Stimulated activated CD4-positive, alpha-beta T cell treated with anti-CD3 and anti-CD28 coated beads, Interleukin-4, amount 100 ng/mL, for 48 hours (primary cell): ENCODE measurements at places on chromosomes 12 and 14.

DNA sequence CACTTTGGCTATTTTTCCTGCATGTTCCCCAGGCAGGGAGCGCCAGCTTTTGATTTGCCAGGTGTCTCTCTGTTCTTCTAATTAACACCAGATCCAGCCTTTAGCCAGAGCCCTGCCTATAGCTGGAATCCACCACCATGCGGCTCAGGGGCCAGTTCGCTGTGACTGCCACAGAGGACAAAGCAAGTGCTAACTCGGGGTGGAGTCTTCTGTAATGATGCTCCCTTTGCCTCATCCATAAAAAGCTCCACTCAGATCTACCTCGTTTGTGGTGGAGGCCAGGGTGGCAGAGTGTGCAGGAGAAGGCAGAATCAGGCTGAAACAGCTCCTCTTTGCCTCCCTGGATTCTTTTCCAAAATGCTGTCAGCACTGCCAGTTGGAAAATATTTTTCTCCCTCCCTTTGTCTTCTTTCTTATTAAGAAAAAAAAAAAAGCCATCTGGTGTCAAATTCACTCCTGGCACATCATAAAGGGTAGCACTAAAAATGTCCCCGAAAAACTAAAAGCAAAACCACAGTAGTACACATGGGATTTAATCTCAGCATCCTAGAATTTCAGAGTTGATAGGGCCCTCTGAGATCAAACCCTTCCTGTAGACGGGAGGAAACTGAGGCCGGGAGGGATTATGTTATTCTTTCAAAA is 18.0 kb upstream of the CTDSP2 start:
- DNase-seq: no peak

GRCh38 chr12:62516927-62517326 is 50.3 kb downstream of the MON2 start:
- no peak for DNase-seq

- DNase-seq: no peak
Measured at GRCh38 chr14:35052637-35053036, 6.6 kb downstream of the FAM177A1 start.

GRCh38 chr12:32756476-32757066 is 874 bp upstream of the YARS2 start:
- no peak for DNase-seq

DNA sequence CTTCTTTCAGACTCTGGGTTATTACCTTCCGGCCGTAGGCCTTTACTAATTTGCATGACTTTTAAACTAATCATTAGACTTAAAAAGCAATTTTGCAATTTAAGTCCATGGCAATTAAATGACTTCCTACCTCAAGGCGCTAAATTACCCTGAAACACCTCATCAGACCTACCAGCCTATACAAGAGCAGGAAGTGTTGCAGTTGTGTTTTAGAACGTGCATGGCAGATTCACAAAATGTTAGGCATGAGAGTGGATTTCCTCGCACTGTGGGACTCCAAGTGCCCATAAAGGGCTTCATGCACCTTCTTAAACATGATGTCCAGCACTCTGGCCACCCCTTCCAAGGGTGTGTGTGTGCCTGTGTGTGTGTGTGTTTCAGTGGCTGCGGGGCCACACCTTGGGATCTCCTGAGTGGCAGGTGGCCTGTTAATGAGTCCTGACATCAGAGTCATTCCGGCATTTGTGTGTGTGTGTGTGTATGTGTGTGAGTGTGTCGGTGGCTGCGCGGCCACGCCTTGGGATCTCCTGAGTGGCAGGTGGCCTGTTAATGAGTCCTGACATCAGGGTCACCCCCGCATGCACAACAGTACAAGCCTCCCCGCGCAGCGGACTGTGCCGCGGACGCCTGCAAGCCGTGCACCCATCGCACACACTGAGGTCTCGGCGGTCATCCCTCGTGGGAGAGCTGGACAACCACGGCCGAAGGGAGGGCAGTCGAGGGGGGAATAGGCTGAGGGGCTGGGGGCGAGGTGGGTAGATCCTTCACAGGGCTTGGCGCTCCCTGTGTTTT is 900 bp downstream of the C2CD5 start:
- DNase-seq: peak; percentile 34

DNA sequence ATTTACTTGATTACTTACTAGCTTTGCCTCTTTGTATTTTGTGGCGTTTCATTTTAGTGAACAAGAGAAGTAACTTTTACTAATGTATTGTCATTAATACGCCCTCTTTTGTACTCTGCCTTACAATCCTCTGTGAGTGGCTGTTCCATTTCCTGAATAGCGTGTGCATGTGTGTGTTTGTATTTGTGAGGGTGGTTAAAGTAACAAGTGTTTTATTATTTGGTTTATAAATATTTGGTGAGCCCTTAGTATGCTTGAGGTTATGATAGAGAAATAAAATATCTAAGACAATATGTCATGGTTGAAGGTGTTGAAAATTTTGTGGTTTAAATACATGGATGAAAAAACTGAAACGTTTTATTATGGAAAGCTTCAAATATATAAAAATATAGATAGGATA is 71.7 kb upstream of the REP15 start:
- no peak for DNase-seq

- no peak for DNase-seq
Measured at GRCh38 chr12:46450279-46450748, 77.7 kb upstream of the SLC38A2 start.

DNA sequence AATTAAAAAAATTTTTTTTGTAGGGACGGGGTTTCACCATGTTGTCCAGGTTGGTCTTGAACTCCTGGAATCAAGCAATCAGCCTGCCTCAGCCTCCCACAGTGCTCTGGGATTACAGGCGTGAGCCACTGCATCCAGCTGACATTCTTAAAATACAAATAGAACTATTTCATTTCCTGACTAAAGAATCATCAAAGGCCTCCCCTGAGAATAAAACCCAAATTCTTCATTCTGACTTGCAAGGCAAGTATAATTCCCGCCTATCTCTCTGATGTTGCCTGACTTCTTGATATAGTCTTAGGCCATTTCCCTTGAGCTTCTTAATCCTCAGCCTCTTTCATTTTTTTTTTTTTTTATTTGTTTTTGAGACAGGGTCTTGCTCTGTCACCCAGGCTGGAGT is 4.4 kb upstream of the BICD1 start:
- no peak for DNase-seq

DNA sequence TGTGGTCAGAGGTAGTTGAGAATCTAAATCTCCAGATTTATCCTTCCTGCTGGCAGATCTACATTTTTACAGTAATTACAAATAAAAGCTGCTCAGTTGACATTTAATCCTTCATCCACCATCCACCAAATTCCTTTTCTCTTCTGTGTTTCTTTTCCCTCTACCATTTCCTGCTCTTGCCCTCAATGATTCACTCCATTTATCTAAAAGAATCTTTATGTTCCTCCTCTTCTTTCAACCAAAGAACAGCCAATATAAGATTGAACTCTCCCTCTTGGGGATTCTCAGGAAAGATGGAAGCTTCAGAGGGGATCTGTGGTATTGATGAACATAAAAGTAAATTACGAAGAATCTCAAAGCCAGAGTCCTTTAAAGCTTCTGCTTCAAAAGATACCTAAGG is 4.4 kb downstream of the MAP4K5 start:
- no peak for DNase-seq

GRCh38 chr12:1267243-1267642 is 276.2 kb downstream of the ERC1 start:
- no peak for DNase-seq

DNA sequence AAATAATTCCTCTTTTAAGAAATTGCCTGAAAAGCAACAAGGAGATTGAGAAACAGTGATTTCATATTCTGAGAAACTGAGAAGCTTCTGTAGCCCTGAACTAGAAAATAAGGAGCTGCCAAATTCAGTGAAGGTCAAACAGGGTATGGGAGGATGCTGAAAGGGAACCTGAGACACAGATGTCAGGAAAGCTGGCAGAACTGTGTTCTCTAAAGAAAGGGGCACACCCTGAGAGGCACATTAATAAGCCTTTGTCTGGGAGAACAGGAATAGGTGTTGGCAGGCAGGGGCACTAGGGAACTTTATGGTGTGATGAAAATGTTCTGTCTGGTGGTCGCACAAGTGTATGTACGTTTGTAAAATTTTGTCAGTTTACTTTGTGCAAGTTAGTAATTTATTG is 29.6 kb downstream of the VRK1 start:
- no peak for DNase-seq

DNA sequence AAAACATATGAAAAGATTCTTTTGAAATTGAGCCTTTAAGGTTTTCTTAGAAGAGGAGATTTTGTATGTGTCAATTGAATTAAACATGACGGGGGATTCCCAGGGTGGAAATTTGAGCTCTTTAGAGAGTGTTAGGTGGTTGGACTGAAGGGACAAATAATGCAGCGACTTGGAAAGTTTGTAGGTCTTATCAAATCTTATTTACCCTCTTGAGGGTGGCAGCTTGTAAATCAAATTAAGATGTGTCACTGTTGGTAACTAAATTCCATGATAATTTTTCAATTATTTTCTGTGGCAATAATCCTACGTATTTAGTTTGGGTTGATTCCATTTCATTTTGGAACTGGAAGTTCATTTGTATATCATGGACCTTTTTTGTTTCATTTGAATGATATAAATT is 33.7 kb upstream of the LRIG3 start:
- no peak for DNase-seq

DNA sequence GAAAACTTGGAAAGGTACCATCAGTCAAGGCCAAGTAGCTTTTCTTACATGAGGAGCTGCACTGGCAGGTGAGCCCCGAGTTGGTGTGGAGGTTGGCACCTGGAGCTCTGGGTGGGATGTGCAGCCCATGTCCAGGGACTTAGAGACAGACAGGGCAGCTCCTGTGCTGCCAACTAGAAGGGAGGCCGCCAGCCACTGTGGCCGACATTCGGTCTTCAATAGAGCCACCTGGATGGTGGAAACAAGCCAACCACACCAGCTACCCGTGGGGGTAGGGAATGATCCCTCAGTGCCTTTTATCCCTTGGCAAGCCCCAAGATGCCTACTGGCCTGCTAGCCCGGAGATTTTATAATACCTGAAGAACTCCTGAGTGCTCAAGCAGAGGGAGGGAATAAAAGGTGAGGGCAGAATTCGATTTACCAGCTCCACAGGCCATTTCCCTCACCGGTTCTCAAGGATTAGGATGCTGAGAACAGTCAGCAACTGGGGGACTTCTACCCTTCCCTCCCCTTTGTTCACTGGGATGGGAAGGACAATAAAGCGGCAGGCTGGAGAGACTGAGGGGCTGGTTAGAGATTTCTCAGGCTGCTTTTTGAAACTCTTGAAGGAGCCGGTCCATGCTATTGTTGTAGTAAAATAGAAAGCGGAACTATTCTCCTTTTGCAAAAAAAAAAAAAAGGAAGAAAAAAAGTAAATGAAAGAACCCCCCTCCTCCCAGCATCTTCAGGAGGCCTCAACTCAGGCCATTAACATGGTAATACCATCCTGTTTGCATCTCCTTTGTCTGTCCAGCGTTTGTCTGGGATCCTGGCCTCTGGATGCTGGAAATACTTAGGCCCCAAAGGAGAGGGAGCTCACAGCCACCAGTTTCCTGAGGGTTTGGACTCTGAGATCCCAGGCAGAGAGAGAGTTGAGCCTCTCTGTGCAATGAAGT is 321.6 kb downstream of the ZFP36L1 start:
- no peak for DNase-seq

GRCh38 chr12:19227190-19227879 is 97.8 kb downstream of the PLEKHA5 start:
- DNase-seq: no peak

- DNase-seq: no peak
Measured at GRCh38 chr14:69493038-69493437, 8.5 kb downstream of the PLEKHD1 start.

- DNase-seq: no peak
Measured at GRCh38 chr12:47085815-47086252, 6.1 kb upstream of the AMIGO2 start.

DNA sequence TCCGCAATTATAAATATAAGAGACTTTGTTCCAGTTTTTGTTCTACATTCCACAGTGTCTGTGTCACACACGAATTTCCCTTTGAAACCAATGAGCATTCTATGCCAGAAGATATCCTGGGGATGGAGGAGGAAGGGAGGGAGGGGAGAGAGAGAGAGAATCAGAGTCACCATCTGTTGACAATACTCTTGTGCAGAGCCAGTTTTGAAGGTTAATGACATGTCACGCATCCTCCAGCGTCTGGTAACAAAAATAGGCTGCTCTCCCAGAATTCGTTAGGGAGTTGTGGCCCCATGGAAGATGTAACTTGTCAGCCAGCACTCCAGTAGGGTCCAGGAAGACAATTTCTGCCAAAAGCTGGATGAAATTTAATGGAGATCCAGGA is 213.5 kb upstream of the KRR1 start:
- DNase-seq: no peak

- DNase-seq: no peak
Measured at GRCh38 chr12:109900752-109901580, 892 bp downstream of the TCHP start.

DNA sequence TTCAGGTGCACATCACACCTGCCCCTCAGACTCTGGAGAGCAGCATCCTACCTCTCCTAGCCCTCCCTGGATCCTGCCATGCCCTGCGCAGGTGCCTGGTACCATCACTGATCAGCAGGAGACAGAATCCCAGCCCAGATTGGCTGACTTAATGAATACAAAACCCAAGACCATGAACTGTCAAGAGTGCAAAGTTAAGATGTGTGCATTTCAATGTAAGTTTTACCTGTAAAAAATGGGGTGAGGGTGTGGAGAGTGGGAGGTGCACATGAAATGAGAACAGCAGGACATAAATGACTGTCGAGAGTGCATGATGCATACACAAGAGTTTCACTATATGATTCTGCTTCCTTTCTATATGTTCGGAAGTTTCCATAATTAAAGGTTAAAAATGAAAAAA is 57.9 kb upstream of the GPR68 start:
- no peak for DNase-seq

DNA sequence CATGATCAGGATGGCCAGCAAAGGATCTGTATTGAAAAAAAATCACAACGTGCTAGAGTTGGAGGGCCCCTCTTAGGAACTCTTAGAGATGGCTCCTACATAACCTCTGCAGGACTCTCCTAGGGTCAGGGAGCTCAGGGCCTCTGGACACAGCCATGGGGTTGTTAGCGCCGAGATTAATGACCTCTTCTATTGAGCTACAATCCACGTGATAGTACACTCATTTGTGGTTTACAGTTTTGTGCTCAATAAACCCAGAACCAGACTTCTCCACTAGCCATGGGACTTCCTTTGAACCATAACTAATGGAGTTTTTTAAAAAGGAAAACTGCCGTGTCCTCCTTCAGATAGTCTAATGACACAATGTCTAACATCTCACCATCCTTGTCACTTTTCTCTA is 29.6 kb upstream of the HDAC7 start:
- DNase-seq: no peak

DNA sequence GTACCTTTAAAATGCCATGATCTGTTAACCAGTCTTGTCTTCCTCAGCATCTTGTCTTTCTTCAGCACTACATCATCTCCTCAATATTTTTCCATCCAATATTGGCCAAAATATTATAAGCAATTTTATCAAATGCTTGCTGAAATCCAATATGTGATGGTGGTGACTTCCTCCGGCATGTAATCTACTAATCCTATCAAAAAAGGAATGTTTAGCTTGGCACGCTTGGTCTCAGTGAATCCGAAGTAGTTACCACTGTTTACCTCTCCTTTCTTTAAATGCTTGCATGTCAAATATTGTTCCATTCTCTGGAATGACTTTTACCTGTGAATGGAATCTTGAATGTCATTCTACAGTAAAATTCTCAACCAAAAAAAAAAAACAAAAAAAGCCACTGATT is 72.3 kb upstream of the EEA1 start:
- DNase-seq: no peak

- DNase-seq: no peak
Measured at GRCh38 chr14:99966912-99967311, 98.3 kb upstream of the EVL start.
